ENCODE measurements at places on chromosomes 2 and 18.

GRCh38 chr2:97728091-97728731 lies 14.8 kb downstream of the ZAP70 start:
- H3K4me3 ChIP-seq: no peak overlapping the region
- DNase-seq: no peak
- H3K4me1 ChIP-seq: no peaks in the 10 kb centered on the region

DNA sequence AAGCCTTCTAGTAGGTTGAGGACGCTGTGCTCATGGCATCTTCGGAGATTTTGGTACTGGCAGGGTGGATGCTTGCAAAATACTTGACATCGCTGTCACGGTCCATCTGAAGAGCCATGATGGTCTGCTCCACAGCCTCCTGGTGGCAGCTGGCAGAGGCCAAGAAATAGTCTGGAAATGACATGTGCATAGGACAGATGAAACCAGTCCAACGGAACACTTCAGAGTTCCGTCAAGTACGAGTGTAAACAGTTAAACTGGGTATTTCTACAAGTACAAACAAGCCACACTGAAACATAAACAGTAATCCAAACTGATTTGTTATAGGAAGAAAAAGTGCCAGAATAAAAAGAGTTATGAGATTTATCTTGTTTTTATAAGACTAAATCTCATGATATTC lies 66.6 kb downstream of the PPP4R1 start:
- H3K36me3 ChIP-seq: peaks cover 22% of the 10 kb centered on the region
- H3K27me3 ChIP-seq: no peaks in the 10 kb centered on the region
- H3K27ac ChIP-seq: no peak overlapping the region
- no peak for DNase-seq

- H3K4me3 ChIP-seq: no peak overlapping the region
- DNase-seq: no peak
- no peak overlapping the region for H3K27ac ChIP-seq
- H3K36me3 ChIP-seq: no peaks in the 10 kb centered on the region
- no peaks in the 10 kb centered on the region for H3K27me3 ChIP-seq
- H3K4me1 ChIP-seq: 0 out of 2 replicates have a peak, but pooled peaks cover 1% of the 10 kb centered on the region
Measured at GRCh38 chr2:127041259-127041970, 65.5 kb downstream of the BIN1 start.

GRCh38 chr2:6926071-6926732 lies 9.0 kb downstream of the RNF144A start:
- no peak for DNase-seq
- no peaks in the 10 kb centered on the region for H3K36me3 ChIP-seq
- H3K4me3 ChIP-seq: no peak overlapping the region
- H3K27me3 ChIP-seq: no peaks in the 10 kb centered on the region

GRCh38 chr18:77131100-77131651 lies 1.4 kb downstream of the MBP start:
- no peaks in the 10 kb centered on the region for H3K4me1 ChIP-seq
- peak overlapping the region; percentile 94 for H3K4me3 ChIP-seq
- H3K36me3 ChIP-seq: no peaks in the 10 kb centered on the region
- DNase-seq: no peak
- H3K27ac ChIP-seq: no peak overlapping the region

DNA sequence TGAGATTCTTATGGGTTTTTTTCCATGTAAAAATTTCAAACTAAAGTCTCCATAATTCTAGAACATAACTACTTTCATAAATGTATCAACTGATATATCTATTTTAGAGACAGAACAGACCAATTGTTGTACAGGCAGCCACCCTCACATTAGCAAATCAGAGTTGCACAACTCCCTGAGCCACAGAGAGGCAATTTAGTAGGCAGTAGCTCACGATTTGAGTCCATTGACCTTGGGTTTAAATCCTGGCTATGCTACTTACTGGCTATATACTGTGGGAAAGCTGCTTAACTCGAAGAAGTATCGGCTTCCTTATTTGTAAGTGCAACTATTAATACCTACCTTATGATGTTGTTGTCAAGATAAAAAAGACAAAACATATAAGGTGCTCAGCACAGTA lies 16.2 kb downstream of the MTIF2 start:
- peaks cover 3% of the 10 kb centered on the region for H3K36me3 ChIP-seq
- H3K27ac ChIP-seq: no peak overlapping the region
- no peaks in the 10 kb centered on the region for H3K27me3 ChIP-seq
- H3K4me1 ChIP-seq: no peaks in the 10 kb centered on the region

DNA sequence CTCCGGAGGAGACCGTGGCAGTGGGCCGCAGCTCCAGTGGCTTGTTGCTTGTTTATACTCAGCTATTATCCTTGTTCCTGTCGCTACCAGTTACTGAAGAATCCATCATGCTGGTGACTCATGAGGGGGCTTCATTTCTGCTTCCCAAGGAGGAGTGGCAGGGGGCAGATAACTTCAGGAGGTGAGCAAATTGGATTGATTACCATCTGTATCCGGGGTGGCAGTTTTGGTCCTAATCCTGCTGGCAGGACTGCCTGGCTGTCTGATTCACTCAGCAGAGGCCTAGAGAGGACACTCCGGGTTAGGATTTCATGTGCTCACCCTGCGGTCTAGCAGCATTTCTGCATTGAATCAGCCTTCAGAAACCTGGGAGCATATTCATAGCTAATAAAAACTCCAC lies 230.0 kb downstream of the ACTR3 start:
- DNase-seq: no peak
- no peak overlapping the region for H3K4me3 ChIP-seq
- no peak overlapping the region for H3K27ac ChIP-seq
- no peaks in the 10 kb centered on the region for H3K36me3 ChIP-seq
- H3K27me3 ChIP-seq: no peaks in the 10 kb centered on the region
- H3K4me1 ChIP-seq: no peaks in the 10 kb centered on the region

DNA sequence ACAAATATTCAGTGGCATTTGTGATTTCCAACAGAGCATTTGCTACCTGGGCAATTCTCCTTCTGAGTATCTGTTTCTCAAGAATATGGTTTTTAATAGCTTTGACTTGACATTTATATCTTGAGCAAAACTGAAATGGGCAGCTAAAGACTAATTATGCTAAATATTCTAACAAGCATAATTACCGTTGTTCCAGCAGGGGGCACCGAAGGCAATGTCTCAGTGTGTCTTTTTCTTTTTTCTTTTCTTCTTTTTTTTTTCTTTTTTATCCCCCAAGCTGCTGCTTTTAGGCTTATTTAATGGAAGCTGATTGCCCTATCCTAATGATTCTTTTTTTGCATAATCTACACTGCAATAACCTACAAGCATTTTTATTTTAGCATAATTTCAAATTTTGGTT lies 138.9 kb upstream of the NABP1 start:
- DNase-seq: peak; percentile 13
- H3K4me3 ChIP-seq: no peak overlapping the region
- H3K4me1 ChIP-seq: peaks cover 2% of the 10 kb centered on the region
- no peaks in the 10 kb centered on the region for H3K36me3 ChIP-seq

DNA sequence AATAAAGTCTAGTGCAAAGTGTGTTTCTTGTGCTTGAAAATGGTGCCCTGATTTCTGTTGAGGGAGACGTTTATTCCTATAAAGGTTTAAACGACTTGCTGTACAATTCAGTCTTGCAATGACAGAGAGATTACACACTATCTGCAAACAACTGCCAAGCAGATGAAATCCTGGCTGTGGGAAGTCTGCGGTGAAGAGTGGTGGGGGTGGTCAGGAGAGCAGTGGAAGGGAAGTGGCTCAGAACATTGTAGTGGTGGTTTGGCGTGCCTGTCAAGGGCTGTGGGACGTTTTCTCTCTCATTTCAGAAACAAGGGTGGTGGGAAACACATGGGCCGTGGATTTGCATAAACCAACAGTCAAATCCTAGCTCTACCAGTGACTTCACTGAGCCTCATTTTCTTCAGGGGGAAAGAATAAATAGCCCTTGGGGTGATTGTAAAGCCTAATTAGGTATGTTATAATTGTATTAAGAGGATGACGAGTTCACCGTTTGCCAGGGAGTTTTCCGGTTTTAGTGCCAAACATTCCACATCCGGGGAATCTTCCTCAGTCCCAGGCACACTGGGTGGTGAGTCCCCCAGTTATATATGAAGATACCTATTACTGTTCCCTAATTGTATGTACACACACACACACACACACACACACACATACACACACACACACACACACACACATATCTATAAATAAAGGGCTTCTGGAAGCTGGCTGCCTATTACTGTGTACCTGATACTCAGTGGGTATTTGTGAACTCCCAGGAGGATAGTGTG lies 115.0 kb downstream of the SPTBN1 start:
- H3K4me3 ChIP-seq: no peak overlapping the region
- peaks cover 10% of the 10 kb centered on the region for H3K4me1 ChIP-seq
- no peaks in the 10 kb centered on the region for H3K36me3 ChIP-seq
- H3K27ac ChIP-seq: no peak overlapping the region
- H3K27me3 ChIP-seq: no peaks in the 10 kb centered on the region

- no peaks in the 10 kb centered on the region for H3K4me1 ChIP-seq
- no peak for DNase-seq
- H3K4me3 ChIP-seq: no peak overlapping the region
- H3K27ac ChIP-seq: no peak overlapping the region
- no peaks in the 10 kb centered on the region for H3K36me3 ChIP-seq
Measured at GRCh38 chr2:85911097-85911496, 22.3 kb upstream of the ST3GAL5 start.

DNA sequence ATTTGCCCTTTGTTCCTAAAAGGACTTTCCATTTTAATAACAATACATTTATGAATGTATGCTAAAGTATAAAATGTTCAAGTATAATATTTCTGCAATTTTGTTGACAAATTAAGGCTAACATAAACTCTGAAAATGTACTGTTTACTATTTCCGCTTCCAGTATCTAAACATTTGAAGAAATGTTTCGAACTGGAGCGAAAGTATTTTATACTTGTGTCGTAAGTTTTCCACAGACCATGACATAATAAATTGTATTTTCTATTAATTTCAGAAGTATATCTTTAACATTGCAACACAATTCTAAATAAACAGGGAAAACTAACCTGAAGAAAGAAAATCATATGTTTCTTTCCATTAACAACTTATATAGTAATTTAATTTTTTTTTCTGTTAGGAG lies 146.3 kb downstream of the CALCRL start:
- H3K4me1 ChIP-seq: no peaks in the 10 kb centered on the region
- no peak overlapping the region for H3K27ac ChIP-seq
- no peak overlapping the region for H3K4me3 ChIP-seq
- no peaks in the 10 kb centered on the region for H3K36me3 ChIP-seq

DNA sequence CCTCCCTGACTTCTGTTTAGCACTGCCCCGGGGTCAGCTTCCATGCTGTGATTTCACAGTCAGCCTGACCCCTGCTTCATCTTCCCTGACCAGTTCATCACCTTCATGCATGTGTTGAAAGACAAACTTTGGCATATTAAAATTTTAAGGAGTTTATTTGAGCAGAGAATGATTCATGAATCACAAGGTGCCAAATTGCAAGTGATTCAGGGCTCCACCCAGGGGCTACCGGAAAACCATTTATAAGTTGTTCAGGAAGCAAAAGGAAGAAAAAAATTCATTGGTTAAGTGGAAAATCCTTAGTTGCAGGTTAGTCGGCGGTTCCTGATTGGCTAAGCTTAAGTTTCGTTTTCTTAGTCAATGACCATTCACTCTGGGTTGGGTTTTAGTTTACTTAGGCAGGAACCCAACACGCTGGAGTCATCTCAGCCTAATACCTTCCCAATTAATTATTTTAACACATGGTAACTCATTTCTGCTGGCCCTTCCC lies 10.6 kb downstream of the IL1F10 start:
- H3K27me3 ChIP-seq: no peaks in the 10 kb centered on the region
- no peak overlapping the region for H3K27ac ChIP-seq
- no peak overlapping the region for H3K4me3 ChIP-seq
- peaks cover 2% of the 10 kb centered on the region for H3K4me1 ChIP-seq
- DNase-seq: no peak

- H3K27me3 ChIP-seq: no peaks in the 10 kb centered on the region
- H3K4me1 ChIP-seq: no peaks in the 10 kb centered on the region
- no peaks in the 10 kb centered on the region for H3K36me3 ChIP-seq
- DNase-seq: no peak
Measured at GRCh38 chr2:27092696-27093429, 6.3 kb downstream of the KHK start.

DNA sequence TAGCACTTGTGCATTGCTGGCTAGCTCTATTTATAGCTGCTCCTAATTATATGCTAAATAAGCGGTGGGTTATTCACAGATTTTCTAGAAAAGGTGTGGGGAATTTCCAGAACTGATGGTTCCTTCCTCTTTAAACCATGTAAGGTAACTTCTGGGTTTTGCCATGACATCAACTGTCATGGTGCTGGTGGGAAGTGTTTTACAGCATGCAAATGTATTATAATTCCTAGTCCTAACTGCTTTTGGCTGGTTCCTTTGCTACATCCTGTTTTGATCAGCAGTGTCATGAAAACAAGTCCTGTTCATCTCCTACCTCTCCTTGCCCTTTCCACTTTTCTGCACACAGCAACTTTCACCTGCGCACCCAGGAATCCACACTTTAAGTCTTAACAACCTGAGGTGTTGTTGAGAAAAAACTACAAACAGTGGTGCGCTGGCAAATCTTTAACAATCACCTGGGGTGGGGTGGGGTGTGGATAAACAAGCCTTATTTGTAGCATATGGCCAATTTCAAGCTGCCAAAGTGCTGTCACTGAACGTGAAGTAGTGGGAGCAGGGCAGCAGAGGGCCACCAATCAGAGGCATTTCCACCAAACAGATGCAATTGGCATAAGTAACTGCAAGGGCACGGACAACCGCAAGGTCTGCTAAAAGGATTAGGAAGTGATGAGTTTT lies 33.4 kb upstream of the SKOR2 start:
- no peaks in the 10 kb centered on the region for H3K36me3 ChIP-seq
- H3K4me1 ChIP-seq: no peaks in the 10 kb centered on the region
- no peak for DNase-seq
- H3K27me3 ChIP-seq: no peaks in the 10 kb centered on the region
- H3K4me3 ChIP-seq: no peak overlapping the region
- H3K27ac ChIP-seq: no peak overlapping the region

DNA sequence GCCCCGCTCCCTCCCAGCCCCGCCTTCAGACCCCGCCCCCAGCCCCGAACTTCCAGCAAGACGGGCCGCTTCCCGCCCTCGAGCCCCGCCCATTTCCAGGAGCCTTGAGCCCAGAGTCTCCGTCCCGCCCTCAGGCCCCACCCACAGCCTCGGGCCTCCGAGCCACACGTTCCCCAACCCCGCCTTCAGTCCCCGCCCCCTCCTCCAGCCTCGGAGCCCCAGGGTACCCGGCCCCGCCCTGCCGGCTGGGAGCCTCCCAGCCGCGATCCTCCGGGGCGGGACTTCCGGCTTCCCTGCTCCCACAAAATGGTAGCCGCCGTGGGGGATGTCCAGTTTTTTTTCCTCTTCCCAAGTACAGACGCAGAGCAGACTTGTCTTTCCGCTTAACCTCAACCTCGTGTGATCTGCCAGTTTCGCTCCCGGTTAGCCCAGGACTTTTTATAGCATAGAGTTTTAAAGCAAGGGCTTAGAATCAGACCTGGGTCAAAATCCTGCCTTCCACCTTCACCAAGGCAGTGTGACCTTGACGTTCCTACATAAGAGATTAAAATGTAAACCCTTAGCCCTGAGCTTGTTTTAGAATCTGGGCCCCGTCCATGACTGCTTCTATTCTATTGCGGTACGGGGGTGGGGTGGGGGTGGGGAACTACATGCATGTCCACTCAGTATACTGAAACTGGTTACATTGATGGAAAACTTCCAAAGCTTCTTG lies 435 bp upstream of the GPR155 start:
- H3K36me3 ChIP-seq: no peaks in the 10 kb centered on the region
- no peak overlapping the region for H3K27ac ChIP-seq
- peak overlapping the region; percentile 45 for H3K4me3 ChIP-seq

All from iPS DF 6.9 (cell line).